ENCODE measurements at places on chromosomes 16 and 17.
A peak's percentile ranks its signal among the peaks of the same experiment; 100 is the strongest.

DNA sequence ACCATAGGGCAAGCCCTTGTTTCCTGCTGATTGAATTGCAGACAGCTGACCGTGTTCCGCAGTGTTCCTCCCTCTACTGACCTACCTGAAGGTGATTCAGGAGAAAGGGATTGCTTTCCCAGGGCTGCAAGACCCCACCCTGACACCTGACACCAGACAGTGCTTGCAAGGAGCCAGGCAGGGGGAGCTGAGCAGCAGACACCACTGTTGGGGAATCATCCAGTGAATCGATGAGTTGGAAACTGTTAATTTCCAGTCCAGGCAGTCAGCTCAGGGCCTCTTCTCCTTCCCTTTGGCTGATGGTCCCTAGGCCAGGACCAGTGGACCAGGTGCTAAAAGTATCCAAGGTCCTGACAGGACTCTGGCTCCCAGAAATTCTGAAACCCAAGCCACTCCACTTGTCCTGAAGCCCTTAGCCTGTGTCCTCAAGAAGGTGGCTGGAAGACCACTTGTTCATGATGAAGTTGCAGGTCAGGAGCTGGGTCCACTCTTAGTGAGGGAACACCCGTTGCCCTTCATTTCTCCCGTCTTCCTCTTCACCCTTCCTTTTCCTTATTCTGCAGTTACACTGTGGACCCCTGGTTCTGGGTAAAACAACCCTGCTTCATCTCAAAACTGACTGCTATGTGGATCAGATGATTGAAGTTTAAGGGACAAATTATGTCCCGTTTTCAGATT is 9.5 kb upstream of the UNK start:
- no peak for DNase-seq

DNA sequence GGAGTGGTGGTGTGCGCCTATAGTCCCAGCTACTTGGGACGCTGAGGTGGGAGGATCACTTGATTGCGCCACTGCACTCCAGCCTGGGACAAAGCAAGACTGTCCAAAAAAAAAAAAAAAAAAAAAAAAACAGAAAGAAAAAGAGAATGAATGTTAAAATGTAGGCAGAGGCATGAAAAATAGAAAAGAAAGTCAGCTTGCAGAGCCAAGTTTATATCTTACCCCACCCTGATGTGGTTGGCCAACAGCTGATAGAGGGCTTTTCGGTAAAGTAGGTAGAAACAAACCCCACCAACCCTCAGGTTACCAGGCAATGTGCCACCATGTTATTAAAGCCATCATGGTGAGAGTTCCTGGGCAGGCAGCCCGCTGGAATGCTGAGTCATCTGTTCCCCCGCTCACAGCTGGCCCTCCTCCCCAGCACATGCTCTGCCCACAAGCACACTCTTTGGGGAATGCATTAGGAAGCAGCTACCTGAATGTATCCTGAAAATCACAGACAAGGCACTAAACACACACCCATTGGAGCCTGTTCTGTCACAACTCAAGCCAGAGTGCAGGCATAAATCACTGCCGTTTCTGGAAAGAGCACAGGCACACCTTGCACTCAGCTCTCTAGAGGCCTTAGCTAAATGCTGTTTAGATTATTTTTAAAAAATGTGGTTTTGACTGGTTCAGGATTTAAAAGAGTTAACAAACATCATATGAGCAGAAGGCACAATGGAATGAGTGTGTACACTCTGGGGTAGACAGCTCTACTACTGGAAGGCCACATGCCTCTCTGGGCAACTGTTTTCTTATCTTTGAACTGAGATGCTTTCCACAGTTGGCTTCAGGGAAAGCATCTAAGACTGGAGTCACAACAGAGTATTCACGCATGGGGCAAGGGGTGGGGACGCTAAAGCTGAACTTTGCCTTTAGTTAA is 128.5 kb downstream of the PARN start:
- DNase-seq, result peak; percentile 84

DNA sequence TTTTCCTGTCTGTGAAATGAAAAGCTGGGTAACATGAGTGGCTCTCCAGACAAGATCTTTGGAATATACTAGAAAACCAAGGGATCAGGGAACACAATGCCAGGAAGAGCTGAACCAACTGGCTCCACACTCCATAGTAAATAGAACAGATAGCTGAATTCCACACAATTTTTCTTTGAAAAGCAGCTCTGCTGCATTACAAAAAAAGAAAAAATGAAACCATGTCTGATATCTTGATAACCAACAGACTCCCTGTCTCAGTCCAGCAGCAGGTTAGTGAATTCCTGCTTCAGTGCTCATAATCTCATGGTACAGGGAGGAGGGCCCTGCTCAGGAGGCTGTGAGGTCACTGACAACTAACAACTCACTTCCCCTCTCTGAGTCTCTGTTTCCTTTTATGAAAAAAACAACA is 97.1 kb downstream of the CDH11 start:
- DNase-seq, result no peak

DNA sequence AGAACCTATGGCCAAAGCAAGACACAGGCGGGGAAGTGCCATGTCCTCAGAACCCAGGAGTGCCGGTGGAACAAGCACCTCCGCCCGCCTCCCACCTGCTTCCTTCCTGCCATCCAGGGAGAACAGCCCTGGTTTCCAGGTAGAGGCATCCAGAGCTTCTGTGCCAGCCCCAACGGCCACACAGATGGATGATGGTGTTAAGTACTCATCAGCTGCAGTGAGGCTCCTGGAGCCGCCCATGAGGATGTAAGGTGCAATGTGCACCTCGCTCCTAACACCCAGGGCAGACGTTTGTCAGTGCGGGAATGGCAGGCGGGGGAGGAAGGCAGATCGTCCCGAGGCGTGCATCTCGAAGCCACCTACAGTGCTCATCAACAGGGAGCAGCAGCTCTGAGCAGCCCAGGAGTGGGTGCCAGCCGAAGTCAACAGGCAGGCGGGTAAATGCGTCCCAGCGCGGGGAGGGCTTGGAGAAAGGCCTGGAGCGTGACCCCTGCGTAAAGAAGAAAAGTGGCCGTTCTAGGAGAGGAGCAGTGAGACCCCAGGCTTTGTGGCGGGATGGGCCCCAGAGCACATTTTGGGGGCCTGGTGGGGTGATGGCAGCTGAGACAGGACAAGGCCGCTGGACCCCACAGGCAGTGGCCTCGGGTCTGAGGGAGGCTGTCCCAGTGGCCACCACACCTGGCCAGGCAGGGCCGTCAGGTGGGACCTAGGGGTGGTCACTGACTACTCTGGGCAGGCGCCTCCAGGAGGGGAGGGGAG is 46.1 kb upstream of the ACSF3 start:
- DNase-seq, result no peak

DNA sequence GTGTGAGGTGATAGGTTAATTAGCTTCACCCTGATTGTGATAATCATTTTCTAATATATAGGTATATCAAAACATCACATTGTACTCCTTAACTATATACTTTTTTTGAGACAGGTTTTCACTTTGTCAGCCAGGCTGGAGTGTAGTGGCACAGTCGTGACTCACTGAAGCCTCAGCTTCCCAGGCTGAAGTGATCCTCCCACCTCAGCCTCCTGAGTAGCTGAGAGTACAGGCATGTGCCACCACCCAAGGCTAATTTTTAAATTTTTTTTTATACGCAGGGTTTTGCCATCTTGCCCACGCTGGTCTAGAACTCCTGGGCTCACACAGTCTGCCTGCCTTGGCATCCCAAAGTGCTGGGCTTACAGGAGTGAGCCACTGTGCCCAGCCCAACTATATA is 455.3 kb upstream of the MAF start:
- no peak for DNase-seq

- no peak for DNase-seq
Measured at GRCh38 chr16:19184823-19185509, 16.9 kb downstream of the SYT17 start.

DNA sequence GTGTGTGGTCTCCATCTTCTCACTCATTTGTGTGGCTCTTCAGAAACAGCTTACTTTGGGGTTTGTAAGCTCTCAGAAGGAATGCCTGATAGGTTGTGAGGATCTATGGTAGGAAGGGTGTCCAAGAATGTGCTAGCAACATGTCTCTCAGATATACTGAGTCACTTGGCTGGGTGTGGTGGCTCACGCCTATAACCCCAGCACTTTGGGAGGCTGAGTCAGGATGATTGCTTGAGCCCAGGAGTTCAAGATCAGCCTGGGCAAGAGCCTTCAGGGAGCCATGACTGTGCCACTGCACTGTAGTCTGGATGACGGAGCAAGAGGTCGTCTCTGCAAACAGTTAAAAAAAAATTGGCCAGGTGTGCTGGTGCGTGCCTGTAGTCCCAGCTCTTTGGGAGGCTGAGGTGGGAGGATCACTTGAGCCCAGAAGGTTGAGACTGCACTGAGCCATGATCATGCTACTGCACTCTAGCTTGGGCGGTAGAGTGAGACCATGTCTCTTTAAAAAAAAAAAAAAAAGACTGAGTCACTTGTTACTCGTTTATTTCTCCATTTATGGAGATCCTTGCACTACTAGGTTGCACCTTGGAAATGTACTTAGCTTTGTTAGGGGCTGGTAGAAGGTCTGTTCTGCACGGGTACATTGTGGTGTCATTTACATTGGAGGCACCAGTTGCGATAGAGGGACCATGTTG is 232.0 kb downstream of the SNX29 start:
- no peak for DNase-seq

GRCh38 chr17:81341516-81342268 is 46.6 kb upstream of the SLC38A10 start:
- no peak for DNase-seq

GRCh38 chr16:67528222-67528869 is at the start of gene RIPOR1:
RIPOR1 (plus strand) TSS chr16:67528829; CDS start chr16:67538447, 9,618 bp downstream.
- no peak for DNase-seq

- no peak for DNase-seq
Measured at GRCh38 chr17:45355087-45355486, 38.3 kb upstream of the MAP3K14 start.

DNA sequence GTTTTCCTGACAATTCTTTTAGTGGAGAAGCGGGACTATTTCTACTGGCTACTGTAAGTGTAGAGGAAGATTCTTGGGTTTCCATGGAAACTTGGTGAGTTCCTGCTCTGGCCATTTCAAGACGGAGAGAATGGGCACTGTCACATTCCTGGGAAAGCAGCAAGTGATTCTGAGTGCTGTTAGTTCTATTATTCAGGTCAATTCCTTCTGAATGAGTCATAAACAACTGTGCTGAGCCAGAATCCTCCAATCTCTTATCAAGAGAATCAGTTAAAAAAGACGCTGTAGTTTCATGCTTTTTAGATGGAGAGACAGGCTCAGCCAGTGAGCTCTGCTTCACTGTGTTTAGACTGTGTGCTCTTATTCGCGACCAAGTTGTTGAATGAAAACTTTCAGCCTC is 19.6 kb downstream of the AKAP10 start:
- no peak for DNase-seq

DNA sequence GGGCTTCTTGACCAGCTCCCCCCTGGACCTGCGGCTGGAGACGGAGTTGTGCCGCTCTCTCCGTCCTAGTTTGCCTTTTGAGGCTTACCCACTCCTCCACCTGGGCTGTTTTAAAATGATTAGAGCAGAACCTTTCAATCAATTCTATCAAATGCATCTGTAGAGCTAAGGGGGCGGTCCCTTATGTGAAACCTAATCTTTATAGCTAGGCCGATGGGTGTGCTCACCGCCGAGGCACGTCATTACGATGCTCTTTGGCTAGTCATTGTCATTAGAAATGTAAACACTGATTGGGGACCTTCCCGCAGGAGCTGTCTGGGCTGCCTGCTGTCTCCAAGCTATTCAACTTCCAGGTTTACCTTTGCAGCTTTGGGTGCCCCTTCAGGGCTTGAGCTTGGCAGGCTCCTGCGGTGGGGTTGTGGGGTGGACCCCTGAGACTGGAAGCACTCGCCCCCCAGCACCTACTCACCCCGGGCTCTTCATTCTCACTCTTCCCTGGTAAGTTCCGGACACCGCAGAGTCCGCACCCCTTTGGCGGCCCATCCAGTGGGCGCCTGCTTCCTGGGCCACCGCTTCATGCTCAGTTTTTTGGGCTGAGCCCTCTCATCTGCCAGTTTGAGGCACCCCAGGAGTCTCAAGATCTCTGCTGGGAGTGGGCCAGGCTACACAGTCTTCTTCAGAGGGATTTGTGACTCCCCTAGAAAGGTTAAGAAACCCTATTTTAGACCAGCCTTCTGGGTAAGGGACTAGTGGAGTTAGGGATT is 20.9 kb upstream of the IL17C start:
- DNase-seq, result no peak

- DNase-seq, result no peak
Measured at GRCh38 chr16:78892951-78893733, 707.4 kb downstream of the MAF start.

- DNase-seq, result no peak
Measured at GRCh38 chr17:69505740-69506139, 91.2 kb downstream of the MAP2K6 start.

- DNase-seq, result no peak
Measured at GRCh38 chr16:51193879-51194278, 42.8 kb upstream of the SALL1 start.

DNA sequence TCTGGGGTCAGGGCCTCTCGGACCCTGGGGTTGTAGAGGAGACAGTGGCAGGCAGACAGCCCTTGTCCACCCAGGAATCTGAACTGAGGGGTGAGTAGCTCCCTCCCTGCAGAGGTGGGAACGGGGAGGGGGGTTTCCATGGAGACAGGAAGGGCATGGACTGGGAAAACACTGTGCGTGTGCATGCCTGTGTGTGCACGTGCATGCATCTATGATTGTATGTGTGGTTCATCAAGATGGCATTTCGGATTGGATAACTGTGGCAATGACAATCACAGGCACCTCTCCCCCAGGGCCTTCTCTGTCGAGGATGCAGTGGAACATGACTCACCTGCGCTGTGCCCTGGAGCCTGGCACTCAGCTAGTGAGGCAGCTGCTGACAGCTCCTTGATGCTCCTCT is 6.1 kb upstream of the CD300C start:
- DNase-seq, result no peak

- DNase-seq, result no peak
Measured at GRCh38 chr16:539901-540530, 12.5 kb downstream of the CAPN15 start.

GRCh38 chr17:12313786-12314185 is 293.1 kb downstream of the MAP2K4 start:
- DNase-seq, result no peak

DNA sequence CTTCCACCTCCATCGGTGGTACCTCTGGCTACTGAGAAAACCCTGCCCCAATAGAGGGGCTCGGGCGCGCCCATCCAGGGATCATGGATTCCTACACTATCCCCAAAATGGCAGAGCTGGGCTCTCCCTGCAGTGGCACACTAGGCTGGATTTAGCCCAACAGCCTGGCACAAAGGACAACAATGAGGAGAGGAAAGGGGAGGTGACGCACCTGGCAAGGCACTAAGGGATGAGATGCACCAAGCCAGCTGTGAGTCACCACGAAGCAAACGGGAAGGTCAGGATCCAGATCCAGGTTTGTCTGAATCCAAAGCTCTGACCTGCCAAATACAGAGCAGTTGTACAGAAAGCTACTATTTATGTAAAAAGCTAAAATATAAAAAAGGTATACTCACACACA is 18.1 kb downstream of the UBE2O start:
- DNase-seq, result no peak

Data from NCI-H1694 treated with DMSO at 0.1 percent for 48 hours (cell line).